ENCODE measurements at places on chromosomes 2 and 18.

DNA sequence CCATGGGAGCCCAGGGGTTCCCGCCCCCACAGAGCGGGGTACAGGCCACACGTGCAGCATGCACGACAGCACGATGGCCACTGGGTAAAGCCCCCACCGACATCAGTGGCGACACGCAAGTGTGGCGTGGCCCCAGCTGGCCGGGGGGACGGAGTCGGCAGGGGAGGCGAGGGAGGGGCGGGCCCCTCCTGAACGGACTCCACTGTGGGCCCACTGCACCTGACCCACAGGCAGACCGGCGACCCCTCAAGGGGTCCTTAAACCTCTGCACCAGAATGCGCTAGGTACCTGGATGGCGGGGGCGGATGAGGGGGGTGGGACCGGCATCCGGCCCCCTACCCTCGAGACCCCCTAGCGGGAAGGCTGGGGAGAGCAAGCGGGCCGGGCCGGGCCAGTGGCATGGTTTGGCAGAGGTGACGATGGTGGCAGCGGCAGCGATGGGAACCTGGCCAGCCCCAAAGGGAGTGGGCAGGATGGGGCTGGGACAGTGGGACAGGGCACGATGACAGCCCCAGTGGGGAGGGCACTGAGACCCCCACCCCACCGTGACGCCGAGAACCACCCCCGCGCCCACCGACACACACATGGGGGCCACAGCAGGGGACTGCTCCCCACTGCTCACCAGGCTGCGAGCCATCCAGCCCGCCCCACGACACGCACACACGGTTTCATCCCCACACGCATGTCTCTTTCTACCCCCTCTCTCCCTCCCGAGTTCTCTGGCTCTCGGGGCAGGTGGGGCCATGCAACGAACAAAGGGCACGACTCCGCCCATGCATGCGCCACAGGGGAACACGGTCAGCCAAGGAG, 91.9 kb upstream of the ANKRD30BL start:
- no peak for DNase-seq

DNA sequence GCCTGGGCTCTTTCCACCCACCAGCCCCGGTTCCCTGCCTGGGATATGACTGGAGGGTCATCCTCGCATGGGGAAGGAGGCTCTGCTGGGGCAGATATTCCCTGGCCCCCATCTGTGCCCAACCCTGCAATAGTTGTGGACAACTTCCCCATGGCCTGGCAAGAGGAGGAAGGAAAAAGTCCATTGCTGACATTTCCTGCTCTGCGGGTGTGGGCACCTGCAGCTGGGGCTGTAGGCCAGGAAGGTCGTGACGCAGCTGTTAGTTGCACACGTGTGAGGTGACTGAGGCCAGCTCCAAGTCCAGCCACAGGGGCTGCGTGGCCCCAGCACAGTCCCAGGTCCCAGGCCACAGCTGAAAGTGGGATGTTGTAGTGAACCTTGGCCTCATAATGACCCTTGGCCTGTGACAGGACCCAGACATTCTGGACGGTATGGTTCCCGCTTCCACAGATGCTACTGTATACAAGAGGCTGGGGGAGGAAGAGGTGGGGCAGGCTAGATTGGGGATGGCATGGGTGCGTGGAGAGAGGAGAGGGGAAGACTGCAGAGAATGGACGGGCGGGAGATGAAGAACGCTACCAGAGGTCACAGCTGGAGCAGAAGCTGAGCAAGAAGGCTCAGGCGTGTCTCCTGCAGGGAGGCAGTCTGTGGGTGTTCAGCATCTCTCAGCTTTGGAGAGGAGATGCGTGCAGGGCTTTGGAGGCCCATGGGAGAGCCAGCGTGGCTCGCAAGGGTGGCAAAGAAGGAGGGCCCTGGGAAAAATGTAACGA, 22.1 kb downstream of the OTOF start:
- no peak for DNase-seq

DNA sequence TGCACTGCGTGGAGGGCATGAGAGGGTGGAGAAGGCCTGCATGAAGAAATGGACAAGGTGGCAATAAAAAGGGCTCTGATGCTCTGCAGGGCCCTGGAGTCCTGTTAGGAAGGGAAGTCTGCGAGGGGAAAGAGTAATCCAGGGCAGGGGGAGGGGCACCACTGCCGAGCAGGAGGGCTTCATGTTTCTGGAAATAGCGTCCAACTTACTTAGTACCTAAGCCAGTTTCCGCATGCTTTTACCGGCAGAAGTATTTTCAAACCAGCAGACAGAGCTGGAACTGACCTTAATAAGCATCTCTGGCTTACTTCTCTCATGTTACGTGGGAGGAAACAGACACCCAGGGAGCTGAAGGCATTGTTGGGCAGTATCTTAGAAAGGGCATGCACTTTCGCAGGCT, 156.7 kb downstream of the GALNT14 start:
- no peak for DNase-seq

GRCh38 chr2:42770288-42771131, 6.6 kb upstream of the OXER1 start:
- no peak for DNase-seq

DNA sequence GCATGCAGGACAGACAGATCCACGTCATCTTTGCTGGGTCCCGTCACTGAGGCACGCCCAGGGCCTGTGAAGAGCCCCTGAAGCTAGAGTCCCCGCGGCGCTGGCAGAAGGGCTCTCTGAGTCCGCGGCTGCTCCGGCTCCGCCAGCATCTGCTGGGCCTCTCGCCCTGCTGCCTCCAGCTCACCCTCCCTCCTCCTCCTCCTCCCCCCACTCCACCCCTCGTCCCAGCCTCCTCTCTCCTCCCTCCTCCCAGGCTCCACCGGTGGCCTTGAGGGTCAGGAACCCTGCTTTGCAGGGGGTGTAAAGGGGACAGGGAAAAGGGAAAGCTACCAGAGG, at the start of gene TNS1:
TSS of gene TNS1 (minus strand) at position 151 of the 336 bp plus-strand sequence. CDS start at position 28, 123 bp downstream.
- no peak for DNase-seq

DNA sequence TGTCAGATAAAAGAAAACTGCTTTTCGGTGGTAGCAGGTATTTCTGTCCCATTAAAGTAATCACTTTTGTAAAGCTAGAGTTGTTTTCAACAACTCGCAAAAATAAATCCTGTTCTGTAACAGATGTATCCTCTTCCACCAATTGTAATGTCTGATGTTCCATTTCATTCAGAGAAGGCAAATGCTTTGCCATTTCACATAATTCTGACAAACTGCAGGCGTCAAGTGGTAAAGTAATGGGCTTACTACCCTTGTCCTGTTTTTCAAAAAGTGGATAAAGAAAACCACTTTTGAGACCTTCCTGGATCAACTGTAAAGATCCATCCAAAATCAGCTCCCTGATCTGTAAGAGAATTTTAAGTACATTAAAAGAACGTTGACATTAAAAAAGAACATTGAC, 16.6 kb downstream of the METTL4 start:
- no peak for DNase-seq

DNA sequence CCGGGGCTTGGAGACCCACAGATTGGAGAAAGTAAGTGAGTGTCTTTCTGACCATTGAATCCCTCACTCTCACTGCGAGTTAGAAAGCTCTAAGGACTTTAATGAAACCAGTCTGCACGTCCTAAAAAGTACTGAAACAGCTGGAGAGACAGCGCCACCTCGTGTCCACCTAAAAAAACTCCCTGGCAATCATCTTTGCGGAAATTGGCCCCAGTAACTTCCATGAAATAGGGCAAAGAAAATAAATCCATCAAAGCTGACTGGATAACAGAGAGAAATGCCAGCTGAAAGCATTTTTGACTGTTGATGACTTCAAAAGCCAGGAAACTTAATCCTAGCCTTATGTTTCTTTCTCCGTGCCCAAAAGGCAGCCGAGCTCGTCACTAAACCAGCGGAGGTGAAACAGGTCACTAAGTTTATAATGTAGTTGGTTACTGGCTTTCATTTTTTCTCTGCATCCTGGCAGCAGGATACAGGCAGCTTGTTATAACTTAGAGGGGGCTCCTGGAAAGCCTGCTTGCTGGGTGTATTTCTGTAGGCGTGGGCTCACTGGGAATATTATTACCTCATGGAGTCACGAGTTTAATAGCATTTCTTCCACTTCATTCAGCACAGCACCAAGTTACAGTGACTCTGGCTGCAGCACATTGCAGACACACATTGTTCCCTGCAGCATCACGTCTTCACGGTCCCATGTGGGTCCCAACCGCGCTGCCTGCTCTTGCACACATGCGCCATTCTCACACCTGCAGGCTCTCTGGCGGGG, 266.5 kb downstream of the HRH4 start:
- peak; percentile 29 for DNase-seq

- DNase-seq, result no peak
These were observed 134.2 kb upstream of the HNRNPA3 start for GRCh38 chr2:177078416-177078815.

- no peak for DNase-seq
These were observed 1.1 kb downstream of the DOK1 start for GRCh38 chr2:74555610-74556103.

GRCh38 chr2:212114489-212114888, 424.1 kb downstream of the ERBB4 start:
- no peak for DNase-seq

DNA sequence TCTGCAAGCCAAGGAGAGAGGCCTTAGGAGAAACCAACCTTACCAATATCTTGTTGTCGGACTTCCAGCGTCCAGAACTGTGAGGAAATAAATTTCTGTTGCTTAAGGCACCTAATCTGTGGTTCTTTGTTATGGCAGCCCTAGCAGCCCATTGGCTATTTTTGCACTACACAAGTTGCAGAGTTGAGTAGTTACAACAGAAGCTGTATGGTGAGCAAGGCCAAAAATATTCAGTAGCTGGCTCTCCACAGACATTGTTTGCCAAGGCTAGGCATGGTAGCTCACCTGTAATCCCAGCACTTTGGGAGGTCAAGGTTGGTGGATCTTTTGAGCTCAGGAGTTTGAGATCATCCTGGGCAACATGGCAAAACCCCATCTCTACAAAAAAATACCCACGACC, 27.1 kb upstream of the SCYGR1 start:
- no peak for DNase-seq

DNA sequence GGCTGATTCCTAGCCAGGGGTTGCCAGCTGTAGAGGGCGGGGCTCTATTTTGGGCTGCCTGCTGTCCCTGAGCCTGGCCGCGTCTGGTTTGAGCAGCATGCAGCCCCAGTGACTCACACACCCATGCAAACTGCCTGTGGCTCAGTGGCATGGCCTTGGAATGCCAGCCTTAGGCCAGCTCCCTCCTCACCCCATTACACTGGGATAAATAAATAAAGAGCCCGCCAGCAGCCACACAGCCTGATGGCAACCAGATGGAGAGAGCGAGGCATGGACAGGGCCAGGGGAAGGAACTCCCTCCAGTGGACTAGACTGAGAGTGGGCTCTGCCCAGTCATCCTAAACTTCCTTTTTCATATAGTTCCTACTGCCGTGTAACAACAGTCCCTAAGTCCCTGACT, 18.3 kb downstream of the NHEJ1 start:
- DNase-seq, result no peak

DNA sequence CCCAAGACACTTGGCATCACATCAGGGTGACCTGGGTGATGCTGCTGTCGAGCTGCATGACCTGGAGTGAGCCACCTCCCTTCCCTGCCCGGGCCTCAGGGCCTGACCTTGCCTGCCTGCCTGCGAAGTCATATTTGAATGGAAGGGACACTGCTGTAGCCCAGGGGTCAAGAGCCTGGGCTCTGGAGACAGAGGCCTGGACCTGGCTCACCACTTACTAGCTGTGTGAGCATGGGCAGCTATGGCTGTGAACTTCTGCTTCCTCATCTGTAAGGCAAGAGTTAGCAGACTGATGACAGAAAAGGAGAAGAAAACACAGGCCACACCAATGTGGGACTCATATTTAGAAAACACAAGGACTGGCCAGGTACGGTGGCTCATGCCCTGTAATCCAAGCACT, 118.7 kb downstream of the ZFP36L2 start:
- DNase-seq, result no peak

DNA sequence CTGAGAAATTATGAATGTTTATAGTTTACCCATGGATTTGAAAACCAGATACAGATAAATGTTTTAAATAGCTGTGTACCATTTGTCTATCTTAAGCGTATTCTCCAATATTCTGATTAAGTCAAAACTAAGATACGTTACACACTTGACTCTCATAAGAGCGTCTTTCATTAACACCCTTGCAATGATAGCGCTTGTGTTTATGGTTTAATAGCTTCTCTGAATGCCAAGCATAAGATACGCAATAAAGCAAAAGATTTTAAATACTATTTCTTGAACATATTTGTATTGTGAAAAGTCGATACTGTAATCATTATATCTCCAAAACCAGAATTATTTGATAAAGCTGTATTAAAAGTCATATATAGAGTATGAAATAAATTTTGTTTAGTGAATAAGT, 3.0 kb downstream of the CALCRL start:
- DNase-seq, result no peak

Measured in activated CD4-positive, alpha-beta T cell treated with anti-CD3 and anti-CD28 coated beads for 4 hours (primary cell).